ENCODE measurements at places on chromosomes 5 and 9. TPM values are rescaled to one million over a fixed set of nuclear protein-coding genes. Genes with fewer than 3 reads are reported as not detected.

DNA sequence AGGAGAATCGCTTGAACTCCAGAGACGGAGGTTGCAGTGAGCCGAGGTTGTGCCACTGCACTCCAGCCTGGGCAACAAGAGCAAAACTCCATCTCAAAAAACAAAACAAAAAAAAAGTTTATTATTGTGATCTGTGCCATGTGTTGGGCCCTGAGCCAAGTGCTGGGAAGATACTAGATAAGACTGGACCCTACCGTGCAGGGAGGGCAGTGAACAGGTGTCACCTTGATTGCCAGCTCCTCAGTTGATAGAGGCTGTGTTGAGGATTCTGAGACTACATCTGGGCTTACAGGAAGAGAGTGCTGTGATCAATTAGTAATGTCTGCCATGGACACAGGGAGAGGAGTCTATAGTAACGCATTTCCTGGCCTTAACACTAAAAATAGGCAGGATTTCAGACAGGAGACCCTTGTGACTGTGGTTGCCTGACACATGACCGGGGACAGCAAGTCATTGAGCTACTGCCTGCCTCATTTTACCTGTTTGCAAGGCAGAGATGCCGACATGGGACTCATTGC, 201.5 kb downstream of the C9orf50 start:
- no peak for DNase-seq

The CACNA1B gene
- not detected for total RNA-seq

DNA sequence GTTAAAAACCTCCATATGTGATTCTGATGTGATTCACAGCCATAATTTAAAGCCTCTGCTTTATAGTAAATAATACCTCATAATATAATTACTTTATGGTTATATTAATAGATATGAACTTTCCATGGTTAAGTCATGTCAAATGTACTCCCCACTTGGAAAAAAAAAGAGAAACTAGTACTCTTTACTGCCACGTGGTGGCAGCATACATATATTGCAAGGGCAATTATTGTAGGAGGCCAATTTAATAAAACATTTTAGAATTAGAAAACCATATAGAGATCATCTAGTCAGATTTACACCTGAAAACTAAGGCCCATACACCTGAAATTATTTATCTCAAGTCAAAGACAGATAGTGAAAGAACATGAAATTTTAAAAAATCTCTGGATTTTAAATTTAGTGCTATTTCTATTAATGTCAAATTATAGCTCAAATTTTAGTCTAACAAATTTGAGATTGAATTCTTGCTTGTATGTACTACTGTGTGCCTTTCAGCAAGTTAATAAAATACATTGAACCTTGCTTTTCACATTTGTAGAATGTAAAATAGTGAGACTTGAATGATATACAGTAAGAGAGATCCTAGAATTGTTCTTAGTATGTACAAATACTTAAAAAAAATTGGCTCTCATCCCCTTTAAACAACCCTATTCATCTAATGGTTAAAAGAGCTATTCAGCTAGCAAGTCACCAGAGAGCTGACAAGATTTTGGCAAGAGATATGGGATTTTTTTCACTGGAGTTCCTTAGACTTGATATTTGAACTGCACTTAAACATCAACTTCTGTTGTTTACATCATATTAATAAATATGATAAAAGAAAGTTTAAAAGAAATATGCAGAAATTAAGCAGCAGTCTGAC, 603.8 kb downstream of the TLE4 start:
- DNase-seq = peak; percentile 7

DNA sequence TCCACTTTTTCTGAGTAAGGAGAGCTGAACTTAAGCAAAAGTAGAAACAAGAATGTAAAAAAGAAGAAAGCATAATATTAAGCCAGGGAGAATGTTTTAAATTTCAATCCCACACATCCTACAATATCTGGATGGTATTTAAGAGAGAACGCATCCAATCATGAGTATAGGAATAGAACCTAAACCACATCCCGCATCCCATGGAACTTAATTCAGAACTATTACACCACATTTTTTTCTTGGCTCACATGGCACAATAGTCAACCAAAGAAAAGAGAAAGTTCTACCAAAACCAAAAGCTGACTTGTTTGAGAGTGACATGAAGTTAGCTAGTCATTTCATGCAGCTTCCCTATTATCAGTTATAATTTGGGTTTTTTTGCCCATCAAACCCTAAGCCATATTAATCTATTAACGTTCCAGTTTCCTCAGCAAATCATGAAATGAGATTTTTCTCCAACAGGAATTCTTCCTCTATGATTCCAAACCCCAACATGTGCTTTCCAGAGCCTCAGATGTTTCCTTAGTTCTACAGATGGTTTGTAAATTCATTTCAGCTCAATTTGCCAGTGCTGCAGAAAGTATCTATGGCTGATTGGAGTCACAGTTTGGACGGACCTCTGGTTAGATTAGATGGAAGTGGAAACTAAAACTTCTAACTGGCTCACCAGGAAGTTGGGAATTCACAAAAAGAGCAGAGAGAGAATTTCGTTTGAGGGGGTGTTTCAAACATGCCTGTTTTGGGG, 22.5 kb downstream of the ADAMTSL1 start:
- no peak for DNase-seq

The ANKRD55 gene
- not detected for total RNA-seq

- no peak for DNase-seq
Observed at GRCh38 chr9:72382405-72382804, 17.4 kb upstream of the ZFAND5 start.

GRCh38 chr5:161095953-161096352, 243.9 kb upstream of the ATP10B start:
- DNase-seq = no peak

Measured in NCI-H460 (cell line).